ENCODE measurements at places on chromosomes 6 and 20.

GRCh38 chr20:38430679-38431325 is 4.3 kb downstream of the SNHG17 start:
- DNase-seq, result no peak

GRCh38 chr20:32681175-32682084 is 7.7 kb upstream of the C20orf203 start:
- peak; percentile 33 for DNase-seq

DNA sequence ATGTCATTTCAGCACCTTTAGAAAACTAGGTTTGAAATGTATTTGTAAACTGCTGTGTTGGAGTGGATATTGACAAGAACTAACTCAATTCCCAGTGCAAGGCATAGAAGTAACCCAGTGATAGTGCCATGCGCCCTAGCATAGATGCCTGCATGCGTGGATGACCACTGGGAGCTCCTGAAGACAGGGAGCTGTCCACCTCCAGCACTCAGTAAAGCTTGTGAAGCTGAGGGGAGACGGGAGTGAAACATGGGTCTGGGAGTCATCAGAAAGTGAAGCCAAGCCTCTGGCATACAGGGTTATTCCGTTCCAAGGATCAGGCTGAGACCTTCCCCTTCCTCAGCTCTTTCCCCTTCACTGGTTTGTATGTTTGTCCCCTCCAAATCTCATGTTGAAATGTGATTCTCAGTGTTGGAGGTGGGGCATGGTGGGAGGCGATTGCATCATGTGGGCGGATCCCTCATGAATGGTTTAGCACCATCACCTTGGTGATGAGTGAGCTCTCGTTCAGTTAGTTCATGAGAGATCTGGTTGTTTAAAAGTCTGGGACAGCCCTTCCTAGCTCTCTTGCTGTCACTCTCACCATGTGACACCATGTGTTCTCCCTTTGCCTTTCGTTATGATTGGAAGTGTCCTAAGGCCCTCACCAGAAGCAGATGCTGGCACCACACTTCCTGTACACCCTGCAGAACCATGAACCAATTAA is 146.5 kb upstream of the FERMT1 start:
- DNase-seq, result peak; percentile 2

DNA sequence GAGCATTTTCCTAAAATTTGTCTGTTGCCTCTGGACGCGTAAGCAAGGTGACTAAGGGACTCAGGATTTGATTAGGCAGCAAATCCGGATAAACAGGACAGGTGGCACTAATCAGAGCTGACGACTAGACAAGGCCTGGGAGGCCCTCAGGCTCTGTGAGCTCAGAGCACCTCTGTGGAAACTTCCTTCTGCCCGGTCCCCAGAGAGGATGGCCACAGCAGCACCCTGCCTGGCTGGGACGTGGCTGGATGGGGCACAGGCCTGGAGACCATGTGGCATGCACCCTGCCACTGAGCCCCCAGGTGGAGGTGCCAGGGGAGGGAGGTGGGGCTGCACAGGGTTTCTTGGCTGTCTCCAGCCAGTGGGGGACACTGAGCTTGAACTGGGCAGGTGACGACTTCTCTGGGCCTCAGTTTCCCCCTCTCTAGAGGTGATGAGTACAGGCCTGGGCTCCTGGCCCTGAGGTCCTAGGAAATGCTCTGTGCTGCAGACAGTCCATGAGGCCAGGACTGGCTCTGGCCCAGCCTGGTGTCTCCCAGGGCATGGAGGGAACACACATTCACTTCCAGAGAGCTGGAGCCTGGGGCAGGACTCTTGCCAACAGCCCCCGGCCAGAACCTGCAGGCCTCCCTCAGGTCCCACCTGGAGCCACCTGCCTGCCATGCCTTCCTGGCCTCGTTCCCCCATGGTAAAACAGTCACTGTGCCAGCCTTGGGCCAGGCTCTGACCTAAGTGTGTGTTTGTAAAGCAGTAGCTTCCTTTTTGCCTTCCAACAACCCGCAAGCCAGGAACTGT is 39.6 kb upstream of the STX16 start:
- DNase-seq, result no peak

- no peak for DNase-seq
Observed at GRCh38 chr20:50242548-50242862, 51.9 kb downstream of the CEBPB start.

DNA sequence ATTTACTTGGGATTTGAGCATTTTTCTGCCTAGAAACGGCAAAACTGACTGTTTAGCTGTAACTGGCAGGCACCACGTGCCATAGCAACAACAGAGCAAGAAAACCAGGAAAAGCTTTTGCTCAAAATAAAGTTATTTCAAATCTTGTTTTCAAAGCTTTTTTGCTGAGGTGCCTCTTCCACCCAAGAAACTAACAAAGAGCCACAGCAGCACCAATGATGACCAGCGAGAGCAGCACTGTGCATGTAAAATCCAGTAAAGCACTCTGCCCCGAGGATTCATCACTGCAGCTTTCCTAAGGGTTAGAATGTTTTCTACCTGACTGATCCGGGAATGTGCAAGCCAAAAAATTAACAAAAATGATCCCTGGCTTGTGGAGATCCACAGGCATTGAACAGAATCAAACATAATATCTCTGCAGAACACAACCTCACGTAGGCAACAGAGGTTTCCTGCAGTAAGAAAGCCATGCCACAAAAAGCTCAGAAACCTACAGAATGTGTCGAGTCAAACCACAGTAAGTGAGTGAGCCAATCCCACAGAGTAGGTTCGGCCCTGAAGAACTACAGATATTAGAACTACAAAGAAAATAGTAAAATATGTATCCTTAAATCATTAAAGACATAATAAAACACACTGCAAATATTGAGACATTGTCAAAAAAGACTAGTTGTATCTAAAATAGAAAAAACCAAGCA is 7.4 kb upstream of the ULBP3 start:
- no peak for DNase-seq

Data from fibroblast of skin of back (primary cell).